CD4-positive, alpha-beta T cell treated with Interleukin-15 for 1 hour (primary cell): ENCODE measurements at places on chromosomes 3 and 15.

DNA sequence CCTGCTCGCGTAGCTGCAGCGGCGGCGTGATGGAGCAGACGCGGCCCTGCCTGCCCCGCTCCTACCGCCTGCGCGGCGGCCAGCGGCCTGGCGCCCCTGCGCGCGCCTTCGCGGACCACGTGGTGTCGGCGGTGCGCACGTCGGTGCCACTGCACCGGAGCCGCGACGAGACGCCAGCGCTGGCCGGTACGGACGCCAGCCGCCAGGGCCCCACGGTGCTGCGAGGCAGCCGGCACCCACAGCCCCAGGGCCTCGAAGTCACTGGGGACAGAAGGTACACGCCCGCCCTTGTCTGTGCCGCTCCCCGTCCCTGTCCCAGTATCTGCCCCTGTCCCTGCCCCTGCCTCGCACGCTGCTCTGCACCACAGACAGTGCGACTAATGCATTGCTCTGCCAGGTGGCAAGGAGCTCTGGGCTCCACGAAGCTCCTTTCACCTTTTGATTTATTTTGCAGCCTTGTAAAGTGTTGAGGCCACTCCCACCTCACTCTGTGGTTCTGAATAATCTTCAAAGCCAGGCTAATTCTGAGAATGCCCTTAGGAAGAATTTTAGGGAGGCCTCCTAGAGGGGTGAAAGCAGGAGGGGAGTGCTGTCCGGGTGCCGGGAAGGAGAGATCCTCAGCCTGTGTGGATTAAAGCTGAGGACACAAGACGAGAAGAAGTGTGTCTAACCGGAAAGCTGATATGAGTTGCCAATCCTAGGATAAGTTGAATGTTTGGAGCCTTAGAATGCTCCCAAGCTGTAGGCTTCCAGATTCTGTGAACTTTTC lies 100.0 kb downstream of the THSD4 start:
- DNase-seq: no peak

DNA sequence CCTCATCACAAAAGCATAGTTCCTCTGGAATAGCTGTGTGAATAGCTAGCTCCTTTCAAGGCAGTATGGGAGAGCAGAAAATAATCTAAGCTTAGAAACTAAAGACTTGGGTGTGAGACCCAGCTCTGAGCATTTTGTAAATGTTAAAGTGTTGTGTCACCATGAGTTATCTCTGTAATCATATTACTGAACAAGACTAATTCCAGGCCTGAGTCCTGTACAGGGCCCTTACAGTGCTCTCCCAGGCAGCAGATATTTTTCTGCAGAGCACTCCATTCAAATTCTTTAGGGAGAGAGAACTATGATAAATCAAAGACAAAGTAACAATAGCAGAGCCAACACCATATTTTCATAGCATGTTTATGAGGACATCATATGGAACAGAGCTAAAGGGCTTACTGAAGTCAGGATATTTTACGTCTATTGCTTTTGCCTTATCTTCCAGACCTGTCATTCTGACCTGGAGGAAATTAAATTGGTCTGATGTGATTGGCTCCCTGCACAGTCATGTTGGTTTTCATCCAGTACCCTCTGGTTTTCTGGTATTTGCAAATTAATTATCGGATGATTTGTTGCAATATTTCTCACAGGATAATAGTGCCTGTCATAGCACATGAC lies 172.6 kb upstream of the PPP2R3A start:
- no peak for DNase-seq

DNA sequence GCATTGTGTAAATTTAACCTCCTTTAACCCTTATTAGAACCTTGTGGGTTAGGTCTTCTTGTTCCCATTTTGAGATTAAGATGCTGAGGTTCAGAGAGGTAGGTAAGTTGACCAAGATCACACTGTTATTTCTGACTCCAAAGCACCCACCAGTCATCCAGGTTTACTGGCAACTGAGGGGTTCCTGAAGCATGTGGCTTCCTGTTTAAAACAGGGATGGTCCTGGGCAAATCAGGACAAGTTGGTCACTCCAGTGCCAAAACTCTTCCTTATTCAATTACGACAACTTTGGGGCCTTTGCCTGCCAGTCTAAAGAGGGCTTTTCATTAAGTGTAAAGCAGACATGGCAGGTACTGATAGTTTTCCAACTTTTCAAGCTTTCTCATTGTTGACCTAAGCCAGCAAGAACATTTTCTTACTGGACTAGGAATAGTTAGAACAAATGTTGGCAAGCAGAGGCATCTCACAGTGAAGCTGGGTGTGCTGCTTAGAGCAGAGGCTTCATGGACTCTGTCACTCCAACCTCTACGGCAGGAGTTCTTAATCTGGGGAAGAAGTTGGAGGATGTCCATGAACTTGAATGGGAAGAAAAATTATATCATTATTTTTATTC lies 149.4 kb upstream of the ADAMTS9 start:
- DNase-seq: no peak

- DNase-seq: no peak
These were observed at the start of gene ACAN for GRCh38 chr15:88803241-88803919. Gene ACAN (plus strand): TSS chr15:88803436. CDS start chr15:88836207, 32,771 bp downstream.

DNA sequence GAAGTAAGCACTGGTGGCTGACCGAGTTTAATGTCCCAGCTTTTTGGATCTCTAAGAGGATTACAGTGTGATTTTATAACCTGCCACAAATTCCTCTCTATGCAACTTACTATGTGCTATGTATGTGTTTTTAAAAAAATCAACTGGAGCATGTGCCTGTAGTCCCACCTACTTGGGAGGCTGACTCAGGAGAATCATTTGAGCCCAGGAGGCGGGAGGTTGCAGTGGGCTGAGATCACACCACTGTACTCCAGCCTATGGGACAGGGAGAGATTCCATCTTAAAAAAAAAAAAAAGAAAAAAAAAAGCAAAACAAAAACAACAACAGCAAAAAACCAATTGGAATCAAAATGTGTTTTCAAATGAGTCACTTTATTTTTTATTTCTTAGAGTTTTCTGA lies 29.6 kb downstream of the DUT start:
- DNase-seq: no peak

GRCh38 chr3:122488262-122488973 lies 26.3 kb downstream of the KPNA1 start:
- DNase-seq: no peak

DNA sequence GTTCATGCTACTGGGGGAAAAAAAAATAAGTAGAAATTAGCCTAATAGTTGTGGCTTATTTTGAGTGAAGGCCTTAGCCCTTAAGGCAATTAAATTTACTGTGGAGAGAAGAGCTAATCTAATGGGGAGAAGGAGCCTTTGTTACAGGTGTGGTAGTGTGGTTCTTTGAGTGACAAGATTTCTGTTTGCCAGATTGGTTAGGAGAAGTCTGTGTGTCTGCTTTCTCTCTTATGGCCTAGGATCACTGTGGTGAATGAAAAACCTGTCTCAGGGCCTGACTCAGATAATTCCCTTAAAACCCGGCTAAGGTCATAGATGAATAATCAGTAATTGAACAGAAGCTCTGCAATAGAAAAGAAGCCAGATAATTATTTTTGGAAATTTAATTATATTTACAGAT lies 27.0 kb downstream of the OPA1 start:
- DNase-seq: no peak

DNA sequence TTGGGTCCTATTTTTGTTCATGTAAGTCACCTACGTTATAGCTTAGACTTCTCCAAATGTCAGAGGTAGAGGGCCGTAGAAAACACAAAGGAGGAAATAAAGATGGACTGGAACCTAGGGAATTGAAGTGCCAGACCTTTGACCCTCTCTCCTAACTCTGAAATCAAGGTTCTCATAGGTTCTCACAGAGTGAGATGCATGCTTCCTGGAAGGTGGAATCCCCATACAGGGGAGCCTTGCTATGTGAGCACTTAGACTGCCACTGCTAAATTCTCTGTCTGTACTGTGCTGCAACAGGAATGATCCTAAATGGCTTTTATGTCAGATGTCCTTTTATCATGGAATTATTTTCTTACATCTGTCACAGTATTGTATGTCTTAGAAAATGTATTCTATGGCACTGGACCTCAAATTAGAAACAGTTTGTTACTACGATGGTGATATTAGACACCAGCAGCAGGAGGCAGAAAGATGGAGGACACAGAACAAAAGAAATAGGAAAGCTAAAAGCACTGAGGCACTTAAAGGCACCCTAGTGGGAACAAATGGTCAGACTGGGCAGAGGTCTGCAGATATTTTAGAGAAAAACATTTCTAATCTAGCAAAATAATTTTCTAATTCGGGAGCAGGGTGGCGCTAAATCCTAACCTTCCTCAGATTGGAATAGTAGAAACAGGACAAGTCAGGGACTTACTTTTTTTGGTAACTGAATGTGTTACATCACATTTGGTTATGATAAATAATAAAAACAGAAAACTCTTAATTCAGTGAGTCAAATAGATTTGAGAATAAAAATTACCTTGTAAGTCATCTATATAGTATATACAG lies 60.2 kb upstream of the CDAN1 start:
- no peak for DNase-seq
